ENCODE measurements at places on chromosomes 12 and 14.

GRCh38 chr14:74538411-74539391 lies 45.1 kb downstream of the ISCA2 start:
- no peak for DNase-seq

DNA sequence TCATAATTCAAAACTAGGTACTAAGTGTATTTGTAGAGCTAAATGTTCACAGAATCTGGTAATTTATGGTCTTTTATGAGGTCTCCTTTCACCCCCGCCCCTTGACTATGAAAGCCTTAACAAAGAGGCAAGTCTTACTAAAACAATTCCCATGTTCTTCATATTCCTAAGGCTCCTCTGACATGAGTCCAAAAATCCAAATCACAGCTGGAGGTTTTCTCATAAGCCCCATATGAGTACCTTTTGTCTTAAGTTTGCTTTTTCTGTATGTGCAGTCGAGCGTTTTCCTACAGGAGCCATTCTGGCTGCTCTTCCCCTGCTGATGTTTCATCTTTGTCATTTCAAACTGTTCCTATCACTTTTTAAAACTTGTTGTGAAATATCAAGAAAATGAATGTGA lies 55.2 kb downstream of the SIX1 start:
- no peak for DNase-seq

DNA sequence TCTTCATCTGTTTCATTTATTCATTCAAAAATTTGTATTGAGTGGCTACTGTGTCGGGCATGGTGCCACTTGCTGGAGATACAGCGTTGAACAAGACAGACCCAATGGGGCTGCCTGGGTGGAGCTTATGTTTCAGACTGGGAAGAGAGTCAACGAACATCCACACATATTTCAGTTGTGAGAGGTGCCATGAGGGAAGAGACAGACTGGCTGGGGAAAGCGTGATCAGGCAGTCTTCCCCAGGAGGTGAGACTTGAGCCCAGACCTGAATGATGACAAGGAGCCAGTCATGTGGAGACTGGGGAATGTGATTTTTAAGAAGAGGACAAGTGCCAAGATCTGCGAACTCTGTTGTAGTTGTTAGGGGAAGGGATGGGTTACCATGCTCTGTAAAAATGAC lies 12.2 kb downstream of the BICD1 start:
- DNase-seq: no peak

- DNase-seq: no peak
These were observed 421.9 kb upstream of the PRICKLE1 start for GRCh38 chr12:43011383-43011926.

- DNase-seq: no peak
These were observed 111.4 kb downstream of the ZFP36L1 start for GRCh38 chr14:68681256-68682011.

- DNase-seq: no peak
These were observed 59.5 kb downstream of the ATP2B1 start for GRCh38 chr12:89649139-89649538.

DNA sequence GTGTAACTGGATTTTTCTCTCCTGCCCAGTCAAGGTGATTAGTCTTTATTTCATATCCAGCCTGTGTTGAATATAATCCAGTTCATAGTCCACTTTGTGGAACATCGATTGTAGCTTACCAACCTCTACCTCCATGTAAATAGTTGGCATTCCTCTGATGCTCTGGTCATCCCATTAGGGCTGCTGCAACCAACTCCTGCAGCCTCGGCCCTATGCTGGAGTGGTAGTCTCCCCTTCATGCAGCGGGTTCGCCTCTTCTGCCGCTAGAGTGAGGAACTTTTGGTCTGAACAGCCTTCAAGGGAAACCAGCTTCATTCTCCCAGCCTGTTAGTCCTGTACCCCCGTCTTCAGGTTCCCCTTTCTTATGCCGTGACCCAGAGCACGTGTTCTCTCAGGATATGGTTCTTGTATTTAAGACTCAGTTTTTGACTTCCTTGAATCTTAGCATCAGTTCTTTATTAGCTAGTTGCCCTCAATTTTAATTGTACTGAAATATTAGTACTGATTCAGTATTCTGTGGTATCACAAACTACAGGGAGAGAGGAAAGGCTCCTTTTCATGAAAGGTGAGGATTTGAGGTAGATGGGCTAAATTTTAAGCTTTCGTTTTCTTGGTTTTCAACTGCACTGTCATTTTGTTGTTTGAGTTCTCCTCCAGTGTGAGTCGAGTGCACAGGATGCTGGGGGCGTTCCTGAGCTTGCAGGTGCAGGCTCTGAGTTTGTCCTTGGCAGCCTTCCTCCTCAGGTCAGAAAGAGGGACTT lies 33.2 kb downstream of the ZNF664 start:
- DNase-seq: no peak

DNA sequence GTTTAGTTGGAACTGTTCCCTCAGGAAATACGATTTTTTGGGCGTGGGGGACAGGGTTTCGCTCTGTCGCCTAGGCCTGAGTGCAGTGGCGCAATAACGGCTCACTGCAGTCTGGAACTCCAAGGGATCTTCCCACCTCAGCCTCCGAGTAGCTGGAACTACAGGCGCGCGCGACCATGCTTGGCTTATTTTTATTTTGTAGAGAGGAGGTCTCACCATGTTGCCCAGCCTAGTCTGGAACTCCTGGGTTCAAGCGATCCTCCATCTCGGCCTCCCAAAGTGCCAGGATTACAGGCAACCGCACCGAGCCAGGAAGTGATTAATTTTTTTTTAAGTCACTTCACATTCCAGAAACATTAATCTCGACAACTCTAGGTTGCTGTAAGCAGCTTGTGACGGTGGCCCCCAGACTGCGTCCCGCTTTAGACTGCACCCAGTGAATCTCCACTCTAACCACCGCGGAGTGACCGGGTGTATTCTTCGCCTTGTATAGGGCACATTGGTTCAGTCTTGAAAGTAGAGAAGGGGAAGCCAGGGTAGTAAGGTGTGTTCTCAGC lies 830 bp upstream of the MIS18BP1 start:
- no peak for DNase-seq

Data from stimulated activated CD8-positive, alpha-beta memory T cell treated with anti-CD3 and anti-CD28 coated beads, Interleukin-2, amount 100 ng/mL, for 1 hour (primary cell).